CD4-positive, alpha-beta T cell treated with Interleukin-6 at 100 ng/mL for 8 hours (primary cell): ENCODE measurements at places on chromosomes 7 and 10.
A peak's percentile ranks its signal among the peaks of the same experiment; 100 is the strongest.

GRCh38 chr7:135232720-135233119 is 918 bp upstream of the STRA8 start:
- DNase-seq, result no peak

DNA sequence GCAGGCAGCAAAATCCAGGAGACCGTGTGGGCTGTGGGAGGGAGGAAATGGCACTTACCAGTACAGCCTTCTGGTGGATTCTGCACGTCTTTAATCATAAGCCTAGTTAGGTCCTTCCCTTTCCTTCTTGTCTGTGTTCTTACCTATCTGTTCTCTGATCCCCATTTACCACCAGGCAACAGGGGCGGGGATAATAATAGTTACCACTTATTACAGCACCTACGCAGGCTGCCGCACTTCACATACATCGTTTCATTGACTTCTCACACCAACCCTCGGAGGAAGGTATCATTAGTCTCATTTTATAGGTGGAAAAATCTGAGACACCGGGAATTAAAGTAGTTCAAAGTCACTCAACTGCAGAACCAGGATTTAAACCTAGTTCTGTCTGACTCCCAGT is 4.5 kb upstream of the EPHA1 start:
- DNase-seq, result no peak

DNA sequence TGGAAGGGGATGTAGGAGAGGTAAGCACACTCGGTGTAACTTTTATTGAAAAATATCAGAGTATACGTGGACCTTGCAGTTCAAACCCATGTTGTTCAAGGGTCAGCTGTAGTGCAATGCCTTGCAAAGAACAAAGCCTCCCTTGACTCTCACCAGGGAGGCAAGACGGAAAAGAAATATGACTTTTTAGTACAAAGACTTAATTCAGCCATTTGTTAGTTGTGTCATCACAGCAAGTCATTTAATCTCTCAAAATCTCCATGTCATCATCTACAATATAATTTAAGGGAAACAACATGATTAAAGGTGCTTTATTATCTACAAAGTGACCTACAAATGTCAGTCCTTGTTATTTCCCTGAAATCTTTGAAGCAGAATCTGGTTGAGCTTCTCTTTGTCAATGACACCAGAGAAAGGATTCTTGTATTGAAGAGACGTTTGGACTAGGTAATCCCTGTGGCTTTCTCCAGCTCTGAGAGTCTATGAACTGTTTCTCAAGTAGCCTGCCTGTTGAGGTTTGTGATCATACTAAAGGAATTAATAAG is 502.8 kb downstream of the REEP3 start:
- DNase-seq, result no peak

DNA sequence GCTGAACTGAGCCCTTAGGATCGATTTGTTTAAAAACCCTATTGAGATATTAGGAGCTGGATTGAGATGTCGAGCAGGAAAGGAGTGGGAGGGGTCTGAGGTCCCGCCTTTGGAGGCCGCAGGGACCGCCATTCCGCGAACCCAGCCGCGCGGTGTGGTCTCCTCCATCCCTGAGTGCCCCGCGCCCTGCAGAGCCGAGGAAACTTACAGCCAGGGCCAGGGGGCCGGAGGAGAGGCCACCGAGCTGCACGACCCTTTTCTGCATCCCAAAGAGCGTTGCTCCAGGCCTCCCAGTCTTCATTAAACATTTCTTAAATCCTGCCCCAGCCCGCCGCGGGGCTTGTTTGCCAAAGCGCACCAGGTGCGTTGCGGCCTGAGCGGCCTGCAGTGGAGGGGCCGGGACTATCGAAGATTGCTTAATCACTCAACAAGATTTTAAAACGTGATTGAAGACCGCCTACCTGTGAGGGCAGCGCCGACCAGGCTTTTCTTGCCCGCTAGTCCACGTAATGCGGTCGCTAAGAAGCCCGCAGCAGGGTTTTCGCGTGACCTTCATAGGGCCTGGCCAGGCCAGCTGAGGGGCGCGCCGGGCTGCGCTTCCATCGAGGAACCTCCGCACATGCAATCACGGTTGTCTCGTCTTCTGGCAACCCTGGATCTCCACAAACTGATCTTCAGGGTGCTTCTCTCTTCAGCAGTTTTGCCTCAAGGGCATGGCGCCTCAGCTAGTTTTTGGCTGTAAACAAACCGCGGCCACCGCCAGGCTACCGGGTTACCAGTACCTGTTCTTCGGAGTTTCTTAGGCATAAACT is 2.0 kb upstream of the CTBP2 start:
- no peak for DNase-seq

- DNase-seq, result no peak
Measured at GRCh38 chr7:150944066-150945042, 33.8 kb downstream of the KCNH2 start.

- DNase-seq, result no peak
Measured at GRCh38 chr10:114283535-114284234, 44.6 kb downstream of the VWA2 start.

DNA sequence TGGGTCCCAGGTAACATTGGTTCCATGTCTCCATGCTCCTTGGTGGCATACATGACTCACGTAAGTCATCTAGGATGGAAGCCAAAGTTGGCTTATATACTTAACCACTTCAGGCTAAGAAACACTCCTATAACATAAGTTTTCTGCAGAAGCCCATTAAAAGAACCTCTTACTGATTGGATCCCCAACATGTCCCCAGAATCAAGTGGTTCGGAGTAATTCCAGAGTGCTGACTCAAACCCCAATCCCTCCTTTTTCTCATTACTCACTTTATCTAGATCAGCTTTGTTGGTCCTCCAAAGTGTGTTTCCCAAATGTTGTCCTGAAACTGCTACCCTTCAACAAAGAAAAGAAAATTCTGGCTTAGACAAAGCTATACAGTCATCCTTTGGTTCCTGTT is 10.1 kb upstream of the ATOH7 start:
- DNase-seq, result no peak

DNA sequence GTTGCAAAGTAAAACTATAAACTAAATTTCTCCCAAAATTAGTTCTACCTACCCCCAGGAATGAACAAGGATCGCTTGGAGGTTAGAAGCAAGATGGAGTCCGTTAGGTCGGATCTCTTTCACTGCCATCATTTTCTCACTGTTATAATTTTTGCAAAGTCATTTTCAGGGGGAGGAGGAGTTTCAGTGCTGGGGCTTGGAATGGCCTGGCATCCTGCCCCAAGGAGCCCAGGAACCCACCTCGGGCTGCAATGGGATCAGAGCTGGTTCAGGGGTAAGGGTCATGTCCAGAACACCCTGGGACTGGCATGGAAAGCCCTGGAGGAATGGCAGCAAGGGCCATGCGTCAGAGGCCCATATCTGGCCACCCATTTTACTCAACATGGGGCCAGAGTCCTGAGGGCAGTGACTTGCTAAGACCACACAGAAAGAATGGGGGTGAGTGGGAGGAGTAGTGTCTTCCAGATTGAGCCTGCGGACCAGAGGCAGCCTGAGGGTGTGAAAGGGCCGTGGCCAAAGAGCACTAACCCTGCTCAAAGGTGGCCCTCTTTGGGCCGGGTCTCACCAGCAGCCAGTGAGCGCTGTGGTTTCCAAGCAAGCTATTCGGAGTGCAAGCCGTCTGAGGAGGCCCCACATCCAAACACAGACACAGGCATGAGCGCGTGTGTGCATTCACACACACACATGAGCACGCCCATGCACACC is 31.8 kb downstream of the GPRIN2 start:
- no peak for DNase-seq

DNA sequence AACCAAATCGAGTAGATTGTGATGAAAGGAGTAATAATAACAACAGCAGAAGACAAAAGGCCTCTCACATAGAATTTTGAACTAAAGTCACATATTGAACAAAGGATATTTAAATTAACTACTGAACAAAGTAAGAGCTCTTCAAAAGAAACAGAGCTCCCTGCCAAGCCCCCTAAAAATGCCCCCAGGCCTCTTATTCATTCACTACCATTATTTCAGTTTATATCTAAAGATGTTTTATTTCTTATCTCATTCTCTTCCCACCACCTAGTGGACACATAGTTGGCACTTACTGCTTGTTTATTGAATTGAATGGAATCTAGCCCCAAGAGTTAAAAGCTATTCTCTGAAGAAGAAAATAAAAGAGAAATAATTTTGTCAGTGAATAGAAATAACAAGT is 37.4 kb downstream of the VCL start:
- DNase-seq, result no peak

GRCh38 chr7:150910996-150911422 is 58.7 kb downstream of the AOC1 start:
- no peak for DNase-seq

DNA sequence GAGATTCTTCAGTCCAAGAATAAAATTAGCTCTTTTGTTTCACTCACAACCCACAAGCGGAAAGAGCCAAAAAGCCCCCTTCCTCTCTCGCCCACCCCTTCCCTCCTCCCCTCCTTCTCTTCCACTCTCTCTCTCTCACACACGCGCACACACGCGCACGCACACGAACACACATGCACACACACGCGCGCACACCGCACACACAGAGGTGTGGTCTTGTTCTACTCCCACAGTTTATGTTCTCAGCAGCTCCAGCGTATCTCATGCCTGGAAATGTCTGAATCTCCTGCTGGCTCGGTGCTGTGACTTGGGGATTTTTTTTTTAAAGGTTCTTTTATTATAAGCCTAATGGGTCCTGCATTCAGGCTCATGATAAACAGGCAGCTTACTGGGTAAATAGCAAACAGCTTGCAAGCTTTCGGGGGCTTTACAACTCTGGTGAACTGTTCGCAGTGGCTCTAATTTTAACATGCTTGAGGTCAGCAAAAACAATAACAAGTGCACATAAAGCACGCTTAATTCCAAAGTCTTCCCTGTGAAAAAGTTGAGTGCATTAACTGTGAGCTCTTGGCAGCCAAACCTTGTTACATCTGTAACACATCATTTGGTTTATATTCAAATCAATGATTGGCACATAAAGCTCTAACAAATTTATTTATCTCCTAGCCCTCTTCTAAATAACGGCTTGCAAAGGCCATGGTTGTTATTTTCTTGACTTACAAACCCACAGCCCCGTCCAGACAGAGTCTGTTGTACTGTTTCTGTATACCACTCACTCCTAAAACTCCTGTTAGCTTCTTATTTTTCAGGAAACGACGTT is 424.1 kb upstream of the MGMT start:
- DNase-seq, result no peak

- DNase-seq, result no peak
Measured at GRCh38 chr7:2500701-2501100, 18.9 kb upstream of the LFNG start.

- DNase-seq, result no peak
Measured at GRCh38 chr10:17123961-17124360, 5.7 kb downstream of the CUBN start.

- DNase-seq, result no peak
Measured at GRCh38 chr7:142916508-142916907, 17.0 kb downstream of the TRPV5 start.

- no peak for DNase-seq
Measured at GRCh38 chr7:117445206-117445605, 17.9 kb upstream of the ASZ1 start.

DNA sequence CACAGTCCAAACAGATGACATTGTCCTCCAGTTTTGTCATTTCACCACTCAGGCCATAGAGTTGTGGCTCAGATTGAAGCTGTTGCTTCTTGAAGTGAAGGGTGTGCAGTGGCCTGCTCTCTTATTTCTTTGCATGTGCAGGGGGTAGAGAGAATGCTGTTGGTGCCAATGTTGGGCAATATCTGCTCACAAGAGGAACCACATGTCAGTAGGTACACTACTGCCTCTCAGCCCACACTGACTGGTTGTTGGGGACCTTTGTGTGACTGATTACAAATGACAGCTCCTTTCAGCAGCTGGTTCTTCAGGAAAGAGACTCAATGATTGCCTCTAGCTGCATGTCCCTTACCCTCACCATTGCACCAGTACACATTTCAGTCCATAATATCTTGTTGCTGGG is 21.9 kb upstream of the SFTPA1 start:
- no peak for DNase-seq

- DNase-seq, result no peak
Measured at GRCh38 chr10:79628083-79628482, 17.3 kb downstream of the SFTPA1 start.

GRCh38 chr10:84991301-84991700 is 662.9 kb downstream of the CCSER2 start:
- no peak for DNase-seq

- peak; percentile 77 for DNase-seq
Measured at GRCh38 chr7:100583132-100584053, 2.5 kb downstream of the LRCH4 start.

GRCh38 chr7:100079024-100079560 is 2.4 kb downstream of the ZNF3 start:
- DNase-seq, result no peak

DNA sequence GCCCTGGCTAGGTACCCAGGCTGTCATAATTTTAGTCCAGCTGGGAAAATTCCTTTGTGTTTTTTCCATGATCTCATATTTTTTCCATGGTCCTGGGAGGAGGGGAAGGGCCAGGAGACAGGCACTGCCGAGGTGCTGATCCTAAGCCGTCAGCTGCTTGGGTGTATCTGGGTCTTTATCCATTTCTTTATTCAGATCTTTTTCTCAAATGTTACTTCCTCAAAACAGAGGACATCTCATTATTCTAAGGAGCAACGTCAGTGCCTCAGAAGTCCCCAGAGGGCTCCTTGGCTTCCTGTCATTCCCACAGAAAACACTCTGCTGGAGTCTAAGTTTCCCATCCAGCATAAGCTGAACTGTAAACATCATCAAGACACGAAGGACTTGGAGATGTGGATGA is 2.8 kb upstream of the OR6V1 start:
- DNase-seq, result no peak

- DNase-seq, result no peak
Measured at GRCh38 chr10:127977357-127978009, 70.6 kb downstream of the PTPRE start.

DNA sequence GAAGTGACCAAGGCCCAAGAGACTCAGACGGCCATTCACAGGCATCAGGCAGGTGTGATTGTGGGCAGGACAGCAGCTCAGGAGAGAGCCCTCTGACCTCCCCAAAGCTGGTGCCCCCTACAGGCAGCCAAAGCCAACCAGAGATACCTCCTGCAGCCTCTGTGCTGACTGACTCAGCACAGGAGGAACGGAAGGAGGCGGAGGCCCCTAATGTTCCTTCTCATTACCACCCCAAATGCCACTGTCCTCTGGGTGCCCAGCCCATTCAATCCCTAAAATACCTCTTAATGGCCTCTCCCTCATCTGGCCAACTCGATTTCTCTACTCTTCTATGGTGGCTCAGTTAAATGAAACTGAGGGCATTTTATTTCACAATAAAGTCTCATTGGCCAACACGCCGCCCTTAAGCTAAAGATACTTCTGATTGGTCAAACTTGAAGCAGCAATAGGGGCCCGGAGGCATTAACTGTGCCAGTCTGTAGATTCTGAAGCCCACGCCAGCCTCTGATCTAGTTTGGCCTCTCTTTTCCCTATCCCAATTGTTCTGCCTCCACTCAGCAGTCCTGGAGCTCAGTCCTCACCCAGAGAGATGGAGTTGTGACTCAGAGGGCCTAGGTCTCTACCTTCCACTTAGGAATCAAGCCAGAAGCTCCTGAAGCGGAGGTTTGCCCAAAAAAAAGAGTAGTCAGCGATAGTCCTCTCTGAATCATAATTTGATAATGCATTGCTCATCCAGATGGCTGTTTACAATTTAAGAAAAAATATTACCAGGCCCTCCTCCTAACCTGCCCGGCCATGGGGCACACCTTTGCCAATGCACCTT is 1.2 kb downstream of the CYREN start:
- peak; percentile 67 for DNase-seq
